ENCODE measurements at places on chromosomes 1 and 21. TPM values are rescaled to one million over a fixed set of nuclear protein-coding genes. Genes with fewer than 3 reads are reported as not detected.

DNA sequence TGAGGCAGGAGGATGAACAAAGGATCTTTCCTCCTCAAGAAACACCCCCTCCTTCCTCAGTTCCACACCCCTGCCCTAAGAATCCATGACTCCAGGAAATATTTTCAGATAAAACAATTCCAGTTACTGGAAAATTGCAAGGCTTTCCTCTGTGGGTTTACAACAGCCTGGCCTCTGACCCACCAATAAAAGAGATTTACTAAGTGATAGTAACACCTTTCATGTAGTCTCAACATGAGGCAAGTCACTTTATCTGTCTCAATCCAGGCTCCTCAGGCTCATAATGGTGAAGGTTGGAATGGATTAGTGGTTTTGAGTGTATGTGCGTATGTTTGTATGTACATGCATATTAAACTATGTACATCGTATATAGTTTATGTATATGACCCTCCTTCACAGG, 71.4 kb upstream of the PPP2R5A start:
- no peak overlapping the region for H3K4me3 ChIP-seq
- peaks cover 6% of the 10 kb centered on the region for H3K4me1 ChIP-seq
- DNase-seq, result no peak
- no peak overlapping the region for H3K27ac ChIP-seq
- no peaks in the 10 kb centered on the region for H3K36me3 ChIP-seq
- H3K27me3 ChIP-seq, result no peaks in the 10 kb centered on the region

DNA sequence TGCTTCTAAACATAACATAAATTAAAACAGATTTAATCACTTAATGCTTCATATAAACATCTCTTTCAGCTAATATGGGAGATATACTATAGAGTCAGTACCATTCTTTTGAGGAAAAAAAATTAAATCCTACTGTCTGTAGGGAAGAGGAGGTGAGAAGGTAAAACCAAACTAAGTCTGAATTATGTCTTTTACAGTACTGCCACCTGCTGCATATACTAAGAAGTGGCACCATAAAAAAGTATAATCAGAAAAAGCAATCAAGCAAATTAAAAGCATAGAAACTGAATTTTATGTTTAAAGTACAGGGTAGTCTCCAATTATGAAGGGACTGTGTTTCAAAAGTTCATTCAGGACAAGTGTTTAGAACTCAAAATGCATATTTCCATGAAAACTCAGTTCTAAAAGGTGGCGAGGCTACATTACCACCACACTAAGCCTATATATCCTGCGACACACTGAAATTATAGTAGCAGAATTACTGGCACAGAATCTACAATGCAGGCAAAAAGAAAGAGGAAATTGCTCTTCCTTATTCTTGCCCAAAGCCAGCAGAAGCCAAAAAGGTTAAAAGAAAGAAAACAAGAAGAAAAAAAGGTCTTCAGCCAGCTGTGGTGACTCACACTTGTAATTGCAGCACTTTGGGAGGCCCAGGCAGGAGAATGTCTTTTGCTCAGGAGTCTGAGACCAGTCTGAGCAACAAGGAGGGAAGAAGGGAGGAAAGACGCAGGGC, 9.0 kb downstream of the NSL1 start:
- peaks cover 33% of the 10 kb centered on the region for H3K36me3 ChIP-seq
- no peak overlapping the region for H3K4me3 ChIP-seq
- H3K27ac ChIP-seq, result no peak overlapping the region
- DNase-seq, result no peak
- peaks cover 23% of the 10 kb centered on the region for H3K4me1 ChIP-seq

DNA sequence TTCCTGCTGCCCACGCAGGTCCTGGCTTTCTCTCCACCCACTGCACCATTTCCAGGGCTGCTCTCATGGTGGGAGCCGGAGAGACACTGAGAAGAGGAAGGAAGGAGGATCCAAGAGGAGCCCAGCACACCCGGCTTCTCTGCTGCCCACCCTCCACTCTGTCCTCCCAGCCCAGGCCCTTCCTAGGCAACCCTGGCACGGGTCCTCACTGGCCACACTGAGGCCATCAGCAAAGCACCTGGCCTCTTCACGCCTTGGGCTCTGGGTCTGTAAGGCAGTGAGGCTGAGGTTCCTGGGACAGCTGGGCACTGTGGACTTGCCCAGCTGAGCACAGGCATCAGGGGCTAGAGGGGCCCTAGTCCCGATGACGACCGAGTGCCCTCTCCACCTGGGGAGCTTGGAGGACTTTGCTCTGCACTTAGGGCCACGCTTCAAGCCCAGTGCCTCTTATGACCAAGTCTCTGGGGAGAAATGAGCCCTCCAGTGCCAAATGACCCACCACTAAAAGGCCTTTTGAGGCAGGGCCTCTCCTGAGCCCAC, 43.1 kb downstream of the PDE9A start:
- no peak overlapping the region for H3K4me3 ChIP-seq
- H3K4me1 ChIP-seq, result no peaks in the 10 kb centered on the region
- H3K27me3 ChIP-seq, result no peaks in the 10 kb centered on the region
- H3K27ac ChIP-seq, result no peak overlapping the region
- H3K36me3 ChIP-seq, result no peaks in the 10 kb centered on the region

GRCh38 chr1:60108196-60108595, 34.6 kb upstream of the C1orf87 start:
- no peaks in the 10 kb centered on the region for H3K36me3 ChIP-seq
- H3K27ac ChIP-seq, result no peak overlapping the region
- peaks cover 7% of the 10 kb centered on the region for H3K27me3 ChIP-seq
- no peak for DNase-seq
- H3K4me3 ChIP-seq, result no peak overlapping the region
- H3K4me1 ChIP-seq, result no peaks in the 10 kb centered on the region

- no peaks in the 10 kb centered on the region for H3K36me3 ChIP-seq
- no peak for DNase-seq
- peaks cover 14% of the 10 kb centered on the region for H3K4me1 ChIP-seq
- no peaks in the 10 kb centered on the region for H3K27me3 ChIP-seq
Observed at GRCh38 chr1:232574077-232574476, 55.9 kb downstream of the SIPA1L2 start.

- H3K36me3 ChIP-seq, result no peaks in the 10 kb centered on the region
- no peak overlapping the region for H3K27ac ChIP-seq
- peaks cover 4% of the 10 kb centered on the region for H3K27me3 ChIP-seq
Observed at GRCh38 chr1:30372792-30373433, 350.5 kb downstream of the MATN1 start.

GRCh38 chr1:115098979-115099692, 9.8 kb upstream of the TSPAN2 start:
- peak overlapping the region; percentile 77 for H3K4me3 ChIP-seq
- peaks cover 33% of the 10 kb centered on the region for H3K4me1 ChIP-seq
- peak overlapping the region; percentile 88 for H3K27ac ChIP-seq
- DNase-seq, result peak; percentile 85
- no peaks in the 10 kb centered on the region for H3K36me3 ChIP-seq

- H3K27me3 ChIP-seq, result no peaks in the 10 kb centered on the region
- no peak for DNase-seq
- H3K36me3 ChIP-seq, result no peaks in the 10 kb centered on the region
Observed at GRCh38 chr1:241413974-241414373, 57.0 kb upstream of the RGS7 start.

- H3K4me1 ChIP-seq, result no peaks in the 10 kb centered on the region
- DNase-seq, result no peak
- no peaks in the 10 kb centered on the region for H3K27me3 ChIP-seq
- H3K4me3 ChIP-seq, result no peak overlapping the region
Observed at GRCh38 chr1:17645068-17645911, 105.8 kb downstream of the ARHGEF10L start.

DNA sequence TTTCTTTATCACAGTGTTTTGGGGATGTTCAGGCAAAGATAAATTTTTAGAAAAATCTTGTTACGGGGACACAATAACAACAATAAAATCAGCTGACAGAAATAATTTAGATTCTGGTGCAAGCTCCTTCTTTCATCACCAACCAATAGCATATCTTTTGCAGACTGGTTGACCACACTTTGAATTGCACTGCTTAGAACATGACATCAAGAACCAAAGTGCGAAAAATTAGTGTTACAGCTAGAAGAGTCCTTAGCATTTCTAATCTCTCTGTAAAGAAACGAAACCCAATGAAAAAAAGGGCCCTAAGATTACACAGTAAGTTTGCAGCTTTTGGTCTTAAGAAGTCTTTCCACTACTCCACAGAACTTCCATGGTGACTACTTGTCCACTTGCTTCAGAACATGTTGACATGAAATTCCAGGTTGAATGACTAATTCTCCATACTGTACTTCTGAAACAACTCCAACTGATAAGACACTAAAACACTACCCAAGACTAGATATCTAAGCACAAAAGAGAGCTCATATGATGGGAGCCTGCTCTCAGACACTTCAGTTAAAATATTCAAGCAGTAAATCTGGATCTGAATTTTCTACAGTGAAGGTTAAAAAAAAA, 31.3 kb downstream of the XKR8 start:
- no peak for DNase-seq
- H3K36me3 ChIP-seq, result peaks cover 47% of the 10 kb centered on the region
- H3K27ac ChIP-seq, result no peak overlapping the region
- H3K27me3 ChIP-seq, result no peaks in the 10 kb centered on the region

DNA sequence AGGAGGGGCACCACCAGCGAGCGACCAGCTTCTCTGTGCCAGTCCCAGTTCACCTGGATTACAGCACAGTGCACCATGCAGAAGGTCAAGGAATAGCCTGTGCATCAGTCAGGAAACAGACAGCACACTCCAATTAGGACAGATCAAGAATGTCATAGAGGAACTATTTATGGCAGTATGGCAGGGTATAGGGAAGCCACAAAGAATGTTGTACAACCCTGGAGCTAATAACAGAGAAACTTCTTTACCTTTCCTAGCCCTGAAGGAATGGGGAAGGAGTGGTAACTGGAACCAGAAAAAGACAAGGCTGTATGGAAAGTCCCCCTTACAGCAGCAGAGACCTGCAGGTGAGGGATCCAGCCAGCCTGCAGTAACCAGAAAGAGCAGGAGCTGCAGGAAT, 87.8 kb upstream of the USP24 start:
- no peak overlapping the region for H3K27ac ChIP-seq
- no peaks in the 10 kb centered on the region for H3K4me1 ChIP-seq
- H3K36me3 ChIP-seq, result no peaks in the 10 kb centered on the region
- H3K4me3 ChIP-seq, result no peak overlapping the region
- no peaks in the 10 kb centered on the region for H3K27me3 ChIP-seq

GRCh38 chr1:64403331-64403730, 66.6 kb upstream of the CACHD1 start:
- H3K27me3 ChIP-seq, result peaks cover 2% of the 10 kb centered on the region
- DNase-seq, result no peak
- H3K36me3 ChIP-seq, result no peaks in the 10 kb centered on the region
- no peak overlapping the region for H3K27ac ChIP-seq
- no peak overlapping the region for H3K4me3 ChIP-seq

DNA sequence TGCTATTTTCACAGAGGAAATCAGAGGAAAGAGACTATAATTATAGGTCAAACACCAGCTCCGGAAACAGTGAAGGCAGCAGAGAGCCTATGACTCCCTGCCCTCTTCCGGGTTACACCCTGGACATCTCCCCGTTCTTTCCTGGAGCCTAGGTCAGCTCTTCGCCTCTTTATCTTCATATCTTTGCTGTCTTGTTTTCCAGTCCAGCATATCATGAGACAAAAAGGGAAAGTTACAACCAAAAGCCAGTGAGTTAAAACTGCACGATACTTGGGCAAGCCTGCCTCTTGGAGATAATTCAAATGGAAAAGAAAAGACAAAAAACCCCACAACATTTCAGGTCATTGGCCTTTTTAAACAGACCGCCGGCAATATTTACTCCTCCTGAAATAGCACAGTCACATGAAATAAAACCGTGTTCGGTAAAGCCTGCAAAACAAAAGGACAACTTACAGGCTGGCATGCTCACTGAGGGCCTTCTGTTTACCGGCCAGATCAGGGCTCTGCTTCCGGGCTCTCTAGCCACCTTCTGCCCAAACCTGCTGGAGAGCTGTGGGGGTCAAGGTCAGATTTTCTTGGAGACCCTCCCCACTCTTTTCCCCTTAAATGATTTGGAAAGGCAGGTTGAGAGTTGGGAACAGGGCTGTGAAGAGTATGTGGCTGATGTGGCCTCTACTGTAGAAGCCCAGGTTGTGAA, 42.8 kb upstream of the PPP2R5A start:
- H3K4me1 ChIP-seq, result peaks cover 9% of the 10 kb centered on the region
- peaks cover 3% of the 10 kb centered on the region for H3K27me3 ChIP-seq
- no peak overlapping the region for H3K4me3 ChIP-seq
- peak overlapping the region; percentile 64 for H3K27ac ChIP-seq
- no peaks in the 10 kb centered on the region for H3K36me3 ChIP-seq

DNA sequence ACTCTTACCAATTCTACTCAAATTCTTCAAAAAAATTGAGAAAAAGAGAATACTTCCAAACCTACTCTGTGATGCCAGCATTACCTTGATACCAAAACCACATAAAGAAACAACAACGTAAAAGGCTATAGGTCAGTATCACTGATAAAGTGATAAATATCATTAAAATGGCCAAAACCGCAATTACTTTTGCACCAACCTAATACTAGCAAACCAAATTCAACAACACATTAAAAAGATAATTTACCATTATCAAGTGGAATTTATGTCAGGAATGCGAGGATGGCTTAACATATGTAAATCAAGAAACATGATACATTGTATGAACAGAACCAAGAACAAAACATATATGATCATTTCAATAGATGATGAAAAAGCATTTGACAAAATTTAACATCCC, 7.0 kb downstream of the SPAG17 start:
- no peaks in the 10 kb centered on the region for H3K4me1 ChIP-seq
- no peak overlapping the region for H3K27ac ChIP-seq
- no peak for DNase-seq
- no peaks in the 10 kb centered on the region for H3K27me3 ChIP-seq
- H3K4me3 ChIP-seq, result no peak overlapping the region
- no peaks in the 10 kb centered on the region for H3K36me3 ChIP-seq

DNA sequence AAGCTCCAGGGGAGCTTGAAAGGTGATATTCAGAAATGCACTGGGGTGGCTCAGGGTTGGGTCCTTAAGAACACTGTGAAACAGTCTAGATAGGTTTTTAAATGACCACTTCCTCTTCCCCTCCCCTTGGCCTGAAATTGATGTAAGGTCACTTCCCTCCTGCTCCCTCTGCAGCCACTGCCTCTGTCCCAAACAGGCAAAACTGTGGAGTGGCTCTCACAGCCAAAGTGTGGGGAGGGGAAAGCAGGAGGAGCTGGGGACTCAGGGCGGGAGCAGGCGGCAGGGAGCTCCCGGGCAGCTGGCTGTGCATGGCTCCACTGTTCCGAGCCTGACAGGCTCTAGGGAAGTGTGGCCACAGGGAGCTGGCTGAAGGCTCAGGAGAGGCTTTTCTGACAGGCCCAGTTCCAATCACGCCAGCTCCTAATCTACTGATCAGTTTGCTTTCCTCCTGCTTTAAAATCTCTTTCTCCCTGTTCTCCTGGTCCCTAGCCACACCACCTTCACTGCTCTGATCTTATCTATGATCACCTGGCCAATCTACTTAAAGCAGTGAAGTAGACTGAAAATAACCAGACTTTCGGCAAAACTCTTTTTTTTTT, 5.1 kb upstream of the CSRP1 start:
- no peak for DNase-seq
- no peaks in the 10 kb centered on the region for H3K36me3 ChIP-seq
- no peak overlapping the region for H3K4me3 ChIP-seq
- H3K27me3 ChIP-seq, result no peaks in the 10 kb centered on the region
- no peak overlapping the region for H3K27ac ChIP-seq
- H3K4me1 ChIP-seq, result peaks cover 16% of the 10 kb centered on the region

Gene TNFSF4
- 1.5 TPM for total RNA-seq

Gene ACOT7
- 86.7 TPM for total RNA-seq

Gene SLC30A2
- not detected for total RNA-seq

Gene TNFRSF18
- total RNA-seq, result 126 TPM

Gene TENT5C
- 13.1 TPM for total RNA-seq

Gene RNU1-2
- total RNA-seq, result 820 TPM

Gene KRTAP13-2
- total RNA-seq, result not detected

Gene ADAMTS1
- not detected for total RNA-seq

Gene VAV3
- total RNA-seq, result 6.2 TPM

Measured in activated CD8-positive, alpha-beta T cell treated with anti-CD3 and anti-CD28 coated beads for 36 hours (primary cell).